ENCODE measurements at places on chromosomes 12 and 14.

- no peak for DNase-seq
These were observed 1246.4 kb downstream of the SLC16A7 start for GRCh38 chr12:60842181-60842580.

DNA sequence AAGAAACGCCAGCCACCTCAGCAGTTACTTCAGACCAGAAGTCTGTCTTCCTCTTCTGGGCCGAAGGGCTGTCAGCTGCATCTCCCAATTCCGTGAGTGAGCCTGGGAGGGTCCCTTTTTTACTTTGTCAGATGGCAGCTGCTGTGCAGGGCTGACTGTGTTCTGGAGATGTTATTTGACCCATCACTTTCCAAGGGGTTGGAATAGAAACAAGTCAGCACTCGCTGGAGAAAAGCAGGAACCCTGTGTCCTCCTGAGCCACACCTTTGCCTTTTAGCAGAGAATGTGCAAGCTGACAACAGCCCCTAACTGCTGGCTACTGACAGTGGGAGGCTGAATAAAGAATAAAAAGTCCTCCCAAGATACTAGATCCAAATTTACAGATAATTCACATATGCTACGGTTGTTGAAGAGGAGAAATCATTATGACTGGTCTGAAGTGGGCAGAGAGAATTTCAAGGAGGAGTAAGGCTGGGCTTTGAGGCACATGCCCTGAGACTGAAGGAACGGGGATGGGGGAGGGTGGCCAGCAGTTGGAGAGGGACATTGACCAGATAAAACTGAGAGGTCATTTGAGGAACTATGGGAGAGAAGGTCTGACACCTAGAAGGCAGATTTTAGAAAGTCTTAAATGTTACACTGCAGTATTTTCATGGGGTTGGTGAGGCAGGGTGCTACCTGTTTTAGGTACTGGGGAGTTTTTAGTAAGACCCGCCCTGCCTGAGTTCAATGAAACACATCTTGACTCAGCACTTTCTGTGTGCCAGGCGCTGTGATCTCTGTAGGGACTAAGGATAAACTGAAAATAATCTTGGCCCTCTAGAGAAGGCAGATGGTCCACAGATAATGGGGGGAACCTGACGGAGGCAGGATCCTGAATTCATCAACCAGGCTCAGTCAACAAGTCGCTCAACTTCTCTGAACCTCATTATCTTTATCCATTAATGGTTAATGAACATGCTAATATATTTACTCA lies 27.4 kb downstream of the FAM234B start:
- no peak for DNase-seq

- no peak for DNase-seq
These were observed 120.7 kb upstream of the GRIP1 start for GRCh38 chr12:66799551-66799950.

DNA sequence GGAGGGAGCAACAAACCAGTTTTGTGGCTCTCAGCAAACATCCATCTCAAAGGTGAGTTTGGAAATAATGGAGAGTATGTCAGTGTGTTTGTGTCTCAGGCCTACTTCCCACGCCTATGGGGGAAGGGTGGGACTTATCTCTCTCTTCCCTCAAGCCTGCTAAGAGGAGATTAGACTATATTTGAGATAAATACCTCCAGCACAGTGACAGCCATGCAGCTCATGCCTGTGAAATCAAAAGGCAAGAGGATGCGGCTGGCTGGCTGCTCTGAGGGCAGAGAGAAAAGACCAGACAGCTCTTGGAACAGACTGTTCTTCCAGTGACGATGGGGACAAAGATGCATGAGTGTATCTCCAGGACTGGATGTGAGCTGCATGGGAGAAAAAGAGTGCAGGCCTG lies 14.7 kb upstream of the POC1B start:
- DNase-seq = no peak

DNA sequence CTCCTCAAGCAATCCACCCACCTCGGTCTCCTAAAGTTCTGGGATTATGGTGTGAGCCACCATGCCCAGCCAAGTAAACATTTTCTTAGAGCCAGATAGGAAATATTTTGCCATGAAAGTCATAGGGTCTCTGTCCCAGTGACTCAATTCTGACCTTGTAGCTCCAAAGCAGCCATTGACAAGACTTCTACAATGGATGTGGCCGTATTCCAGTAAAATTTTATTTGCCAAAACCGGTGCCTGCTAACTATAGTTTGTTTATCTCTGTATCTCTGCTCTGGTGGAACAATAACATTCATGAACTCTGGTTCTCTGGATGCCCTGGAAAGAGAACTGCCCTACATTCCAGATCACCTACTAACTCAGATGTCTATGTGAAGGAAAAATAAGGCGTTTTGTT lies 54.6 kb upstream of the USP44 start:
- no peak for DNase-seq

- DNase-seq = no peak
These were observed 80.8 kb downstream of the DACT1 start for GRCh38 chr14:58718226-58719205.

DNA sequence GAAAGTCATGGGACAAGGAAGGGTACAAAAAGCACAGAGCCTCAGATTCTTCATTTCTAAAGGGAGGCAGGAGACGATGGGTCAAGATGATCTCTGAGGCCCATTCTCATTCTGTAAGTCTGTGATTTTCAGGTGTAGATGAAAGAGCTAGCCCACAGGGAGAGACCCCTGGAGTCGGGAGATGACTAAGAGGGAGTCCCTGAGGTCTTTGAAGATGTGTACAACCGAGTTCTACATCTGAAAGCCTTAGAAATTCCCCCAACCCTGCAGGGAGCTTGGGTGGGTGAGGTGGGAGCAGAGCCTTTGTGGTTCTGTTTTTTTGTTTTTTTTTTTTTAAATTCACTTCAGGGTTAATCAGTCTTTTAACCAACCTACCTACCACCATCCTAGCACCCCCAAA lies 3.1 kb downstream of the WNT10B start:
- no peak for DNase-seq

- DNase-seq = no peak
These were observed 145.4 kb upstream of the KITLG start for GRCh38 chr12:88725592-88726143.
